ENCODE measurements at places on chromosomes 1 and 21.
A peak's percentile ranks its signal among the peaks of the same experiment; 100 is the strongest.

DNA sequence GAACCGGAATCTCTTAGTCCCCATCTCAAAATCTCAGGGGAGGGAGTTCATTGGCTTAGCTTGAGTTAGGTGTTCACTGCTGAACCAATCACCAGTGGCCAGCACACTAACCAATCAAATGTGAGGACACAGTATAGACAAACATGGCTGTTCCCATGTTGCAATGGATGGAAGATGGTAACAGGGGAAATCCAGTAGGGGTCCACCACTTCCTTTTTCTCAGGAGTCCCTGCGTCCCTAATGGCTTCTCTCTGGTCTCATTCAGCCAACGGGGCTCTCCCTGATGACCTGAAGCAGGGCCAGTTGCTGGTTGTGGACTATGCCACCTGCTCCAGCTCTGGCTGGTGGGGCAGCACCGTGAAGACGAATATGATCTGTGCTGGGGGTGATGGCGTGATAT lies 9.7 kb downstream of the CELA2B start:
- DNase-seq = no peak

- no peak for DNase-seq
Observed at GRCh38 chr1:118615066-118615465, 373.1 kb downstream of the TBX15 start.

DNA sequence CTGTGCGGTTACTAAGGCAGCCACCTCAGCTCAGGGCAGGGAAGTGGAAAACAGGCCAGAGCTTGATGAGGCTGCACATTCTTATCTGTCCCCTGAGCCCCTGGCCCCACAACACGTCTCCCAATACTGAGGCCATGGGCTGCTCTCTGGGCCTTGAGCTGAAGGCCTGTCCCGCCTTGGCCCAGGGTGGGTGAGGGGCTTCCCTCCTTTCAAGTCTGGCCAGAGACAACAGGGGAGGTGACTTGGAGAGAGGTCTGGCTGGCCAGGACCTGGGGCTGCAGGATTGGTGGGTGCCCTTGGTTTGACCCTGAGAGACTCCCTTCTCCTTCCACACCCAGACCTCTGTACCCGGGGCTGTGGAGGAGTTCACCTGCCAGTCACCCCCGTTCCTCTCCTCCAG lies 563.8 kb downstream of the PTPRU start:
- no peak for DNase-seq

GRCh38 chr1:13722808-13723360 lies 22.9 kb downstream of the PRDM2 start:
- DNase-seq = no peak

DNA sequence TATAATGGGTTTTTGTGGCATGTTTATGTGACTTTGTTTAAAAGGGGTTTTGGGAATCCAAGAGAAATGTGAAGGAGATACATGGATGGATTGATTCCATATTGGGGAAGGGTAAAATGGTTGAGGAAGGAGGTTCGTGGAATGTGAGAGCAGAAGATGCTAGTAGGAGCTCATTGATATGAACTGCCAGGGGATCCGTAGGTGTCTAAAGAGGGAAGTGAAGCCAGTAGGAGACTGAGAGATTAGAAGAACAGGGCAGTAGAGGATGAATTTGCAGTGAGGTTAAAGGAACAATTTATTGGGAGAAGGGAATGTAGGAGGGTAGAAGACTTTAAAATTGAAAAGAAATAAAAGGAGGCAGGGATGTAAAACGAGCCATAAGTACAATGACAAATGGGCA lies 252.6 kb downstream of the GPR52 start:
- no peak for DNase-seq

- no peak for DNase-seq
Observed at GRCh38 chr1:61981870-61982660, 212.6 kb upstream of the L1TD1 start.

DNA sequence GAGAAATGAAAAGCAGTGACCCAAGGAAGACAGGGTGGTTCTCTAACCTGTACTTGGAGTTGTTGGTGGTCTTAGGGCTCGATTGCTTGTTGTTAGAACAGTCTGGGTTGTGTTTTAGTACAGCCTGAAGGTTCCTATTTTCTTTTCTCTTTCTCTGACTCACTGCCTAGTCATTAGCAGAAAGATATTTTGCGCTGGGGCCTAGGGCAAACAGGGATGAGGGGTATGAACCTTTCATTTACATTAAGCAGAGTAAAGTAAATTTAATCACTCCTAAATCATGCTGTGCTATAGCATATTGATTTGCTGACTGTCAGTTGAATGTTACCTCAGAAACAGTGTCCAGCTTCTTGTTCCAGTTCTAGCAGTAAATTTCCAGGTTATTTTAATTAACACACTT lies 197.2 kb downstream of the RWDD3 start:
- no peak for DNase-seq

- DNase-seq = no peak
Observed at GRCh38 chr1:17170571-17170970, 34.4 kb upstream of the PADI1 start.

GRCh38 chr1:221626041-221626440 lies 115.8 kb downstream of the DUSP10 start:
- no peak for DNase-seq

DNA sequence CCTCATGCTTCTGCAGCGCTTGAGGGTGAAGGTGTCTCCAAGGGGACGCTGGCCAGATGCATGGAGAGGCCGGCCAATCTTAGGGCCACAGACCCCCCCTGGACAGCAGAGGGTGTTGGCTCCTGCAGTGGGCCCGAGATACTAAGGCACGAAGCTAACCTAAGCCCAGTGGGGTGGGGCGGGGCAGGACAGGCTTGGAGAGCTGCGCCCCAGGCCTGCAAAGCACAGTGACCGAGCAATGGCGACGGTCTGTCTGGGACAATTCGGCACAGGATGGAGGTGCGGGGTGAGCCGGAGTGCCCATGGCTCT lies 1.3 kb downstream of the FNDC10 start:
- no peak for DNase-seq

- DNase-seq = no peak
Observed at GRCh38 chr1:172342584-172343239, 77.8 kb upstream of the C1orf105 start.

GRCh38 chr1:10989095-10989494 lies 23.4 kb upstream of the TARDBP start:
- no peak for DNase-seq

DNA sequence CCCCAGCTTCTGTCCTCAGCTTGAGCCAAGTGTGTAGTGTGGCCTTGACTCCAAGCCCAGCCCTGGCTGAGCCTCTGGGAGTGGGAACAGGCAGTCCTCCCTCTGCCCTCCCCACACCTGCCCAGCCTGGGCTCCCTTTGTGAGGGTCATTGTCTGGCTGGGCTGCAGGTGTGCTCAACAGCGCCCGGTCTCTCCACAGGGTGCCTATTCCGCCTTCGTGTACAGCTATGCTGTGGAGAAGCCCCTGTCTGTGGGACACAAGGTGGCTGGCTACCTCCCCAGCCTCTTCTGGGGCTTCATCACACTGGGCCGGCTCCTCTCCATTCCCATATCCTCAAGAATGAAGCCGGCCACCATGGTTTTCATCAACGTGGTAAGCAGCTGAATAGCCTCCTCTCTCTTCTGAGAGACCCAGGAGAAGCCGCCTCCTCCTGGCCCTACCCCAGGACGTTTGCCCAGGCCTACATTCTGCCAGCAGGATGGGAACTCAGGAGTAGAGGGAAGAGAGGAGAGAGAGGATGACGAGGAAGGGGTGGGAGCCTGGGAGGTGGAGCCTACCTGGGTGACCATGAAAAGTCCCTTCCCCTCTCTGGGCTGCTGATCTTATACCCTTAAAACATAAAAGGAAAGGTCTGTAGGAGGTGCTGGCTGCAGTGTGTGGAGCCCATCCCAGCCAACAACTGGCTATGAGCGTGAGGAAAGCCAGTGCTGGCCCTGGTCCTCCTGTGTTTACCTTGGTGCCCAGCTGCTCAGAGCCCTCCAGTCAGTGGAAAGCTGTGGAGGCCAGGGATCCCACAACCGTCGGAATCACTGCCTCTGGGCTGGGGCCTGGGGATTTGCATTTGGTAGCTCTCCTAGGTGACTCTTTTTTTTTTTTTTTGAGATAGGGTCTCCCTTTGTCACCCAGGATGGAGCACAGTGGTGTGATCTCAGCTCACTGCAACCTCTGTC lies 45.7 kb downstream of the ELK4 start:
- no peak for DNase-seq

- DNase-seq = no peak
Observed at GRCh38 chr1:178960482-178961240, 65.0 kb upstream of the FAM20B start.

- DNase-seq = no peak
Observed at GRCh38 chr1:156880473-156880872, 13.0 kb upstream of the PEAR1 start.

- no peak for DNase-seq
Observed at GRCh38 chr1:71695821-71696220, 586.5 kb downstream of the NEGR1 start.

DNA sequence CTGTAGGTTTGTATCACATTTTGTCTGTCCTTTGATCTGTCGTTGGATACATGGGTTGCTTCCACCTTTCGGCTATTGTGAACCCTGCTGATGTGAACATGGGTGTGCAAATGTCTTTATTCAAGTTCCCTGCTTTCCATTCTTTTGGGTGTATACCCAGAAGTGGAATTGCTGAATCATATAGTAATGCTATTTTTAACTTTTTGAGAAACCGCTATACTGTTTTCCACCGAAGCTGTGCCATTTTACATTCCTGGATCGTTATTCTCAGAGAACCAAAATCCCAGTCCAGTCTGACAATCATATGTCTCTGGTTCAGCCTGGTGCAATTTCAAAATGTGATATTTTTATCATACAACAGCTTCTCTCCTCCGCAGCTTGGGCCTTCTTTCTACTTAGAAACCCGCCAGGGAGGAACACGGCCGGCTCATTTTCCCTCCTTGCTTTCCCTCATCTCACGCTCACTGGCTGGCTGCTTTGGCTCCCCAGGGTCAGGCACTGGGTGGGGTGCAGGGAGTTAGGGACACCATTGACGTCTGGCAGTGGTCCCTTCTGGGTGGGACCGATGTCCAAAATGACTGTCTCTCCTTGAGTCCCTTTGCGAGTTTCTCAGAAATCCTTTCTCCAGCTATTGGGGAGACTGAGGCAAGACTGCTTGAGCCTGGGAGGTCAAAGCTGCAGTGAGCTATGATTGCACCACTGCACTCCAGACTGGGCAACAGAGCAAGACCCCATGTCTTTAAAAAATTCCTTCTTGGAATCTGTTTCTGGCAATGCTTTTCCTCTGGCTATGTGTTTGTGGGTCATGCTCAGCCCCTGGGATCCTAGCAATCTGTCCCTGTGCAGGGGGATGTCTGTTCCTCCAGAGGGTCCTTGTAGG lies 73.5 kb upstream of the AKT3 start:
- no peak for DNase-seq

GRCh38 chr1:104294259-104294658 lies 544.6 kb downstream of the AMY1C start:
- DNase-seq = no peak

- DNase-seq = no peak
Observed at GRCh38 chr1:65255035-65255655, 54.2 kb upstream of the DNAJC6 start.

GRCh38 chr1:67367370-67368045 lies 59.8 kb downstream of the IL12RB2 start:
- peak; percentile 14 for DNase-seq

DNA sequence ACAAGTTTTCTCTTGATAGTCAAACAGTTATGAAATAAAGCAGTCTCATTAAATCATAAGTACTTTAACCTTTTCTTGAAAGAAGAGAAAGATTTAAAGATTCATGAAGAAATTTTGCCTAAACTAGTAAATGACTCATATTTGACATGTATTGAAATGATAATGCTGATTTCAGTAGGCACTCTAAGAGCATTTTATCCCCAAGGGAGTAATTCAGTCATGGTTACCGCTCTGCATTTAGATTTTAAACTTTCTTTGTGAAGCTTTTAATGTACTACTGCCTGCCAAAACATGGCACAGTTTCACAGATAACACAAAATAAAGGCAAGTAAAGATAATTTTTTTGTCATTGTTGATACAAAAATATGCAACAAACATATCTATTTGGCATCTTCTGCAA lies 6.8 kb downstream of the USH2A start:
- no peak for DNase-seq

DNA sequence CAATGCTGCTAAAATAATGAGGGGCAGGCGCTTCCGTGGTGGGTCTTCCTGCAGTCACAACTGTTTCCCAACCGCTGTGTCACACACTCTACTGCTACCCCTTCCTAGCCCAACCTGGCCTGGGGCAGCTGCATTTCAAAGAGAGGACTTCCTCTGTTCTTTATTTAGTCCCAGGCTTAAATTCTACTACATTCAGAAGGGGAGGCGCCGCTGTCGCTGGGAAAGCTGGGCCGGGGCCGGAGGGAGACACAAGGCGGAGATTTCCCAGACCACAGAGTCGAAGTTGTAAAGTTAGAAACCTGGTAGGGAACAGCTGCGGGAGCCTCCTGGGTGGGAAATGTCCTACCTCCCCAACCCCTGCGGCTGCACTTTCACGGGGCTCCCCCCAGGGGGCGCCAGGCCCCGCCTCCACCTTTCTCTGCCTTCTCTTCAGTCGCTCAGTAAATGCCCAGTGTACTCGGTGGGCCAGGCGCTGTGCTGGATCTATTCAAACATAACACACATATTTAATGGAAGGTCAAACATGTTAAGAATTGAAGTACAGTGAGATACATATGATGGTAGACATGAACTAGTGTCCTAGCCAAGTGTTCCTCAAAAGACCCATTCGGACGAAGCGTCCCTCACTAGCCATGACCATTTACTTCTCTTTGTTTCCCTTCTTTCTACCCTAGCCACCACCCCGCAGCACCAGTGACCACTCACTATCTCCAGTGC lies 23.1 kb downstream of the DYRK3 start:
- DNase-seq = peak; percentile 43

- peak; percentile 15 for DNase-seq
Observed at GRCh38 chr1:240190881-240191401, 99.3 kb downstream of the FMN2 start.

DNA sequence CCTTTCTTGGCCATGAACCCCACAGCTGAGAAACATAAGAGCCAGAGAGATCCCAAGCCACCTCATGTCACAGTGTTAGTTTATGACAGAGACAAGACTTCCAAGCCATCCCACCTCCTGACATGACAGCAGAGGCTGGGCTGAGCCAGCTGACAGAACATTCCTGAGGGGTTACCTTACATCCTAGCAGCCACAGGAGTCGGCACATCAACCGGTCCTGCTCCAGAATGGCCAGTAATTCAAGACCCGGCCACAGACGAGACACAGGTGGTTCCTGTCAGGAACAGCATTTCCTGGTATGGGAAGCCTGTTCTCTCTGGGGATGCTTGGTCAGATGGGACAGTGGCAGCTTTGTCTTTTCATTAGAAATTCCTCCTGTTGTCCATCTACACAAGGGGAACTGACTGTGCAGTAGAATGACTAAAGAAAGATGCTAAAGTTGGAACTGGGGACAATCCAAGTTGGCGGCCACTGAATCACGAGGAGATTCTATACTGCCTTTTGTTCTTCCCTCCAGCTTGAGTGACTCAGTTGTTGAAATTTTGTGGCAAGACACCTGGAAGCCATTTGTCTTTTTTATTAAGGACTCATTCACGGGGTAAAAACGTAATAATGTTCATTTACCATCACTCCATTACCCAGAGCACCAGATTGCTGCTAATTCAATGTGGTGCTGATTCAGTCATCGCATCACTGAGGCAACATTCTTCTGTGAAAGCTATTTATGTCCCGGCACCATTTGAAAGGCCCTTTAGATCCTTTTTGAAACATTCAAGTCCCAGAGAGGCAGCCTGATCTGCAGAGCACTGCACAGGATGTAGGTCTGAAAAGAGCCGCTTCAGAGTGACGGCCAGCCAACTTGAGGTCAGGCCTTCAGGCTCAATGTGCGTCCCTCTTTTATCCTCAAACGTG lies 37.2 kb upstream of the NPL start:
- DNase-seq = no peak

- DNase-seq = no peak
Observed at GRCh38 chr1:73862355-73862754, 335.6 kb downstream of the LRRIQ3 start.
